ENCODE measurements at places on chromosomes 13 and 19.

DNA sequence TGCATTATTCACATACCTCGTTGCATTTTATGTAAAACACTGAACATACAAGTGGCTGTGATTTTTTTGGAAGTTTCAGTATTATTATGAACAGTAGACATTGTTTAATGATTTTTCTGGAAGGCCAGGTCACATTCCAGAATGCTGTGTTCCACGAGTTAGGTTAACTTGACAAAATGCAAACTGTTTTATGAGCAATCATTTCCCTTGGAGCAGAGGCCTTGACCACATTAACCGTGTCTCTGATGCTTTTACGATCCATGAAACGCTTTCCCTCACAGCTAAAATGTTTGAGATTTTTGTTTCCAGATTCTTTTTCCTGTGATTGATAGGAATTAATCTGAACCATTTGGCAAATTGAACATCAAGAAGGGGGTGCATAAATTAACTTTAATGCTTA, 57.8 kb downstream of the MBNL2 start:
- no peak for DNase-seq

- DNase-seq, result no peak
Measured at GRCh38 chr19:16249826-16250404, 52.2 kb downstream of the AP1M1 start.

DNA sequence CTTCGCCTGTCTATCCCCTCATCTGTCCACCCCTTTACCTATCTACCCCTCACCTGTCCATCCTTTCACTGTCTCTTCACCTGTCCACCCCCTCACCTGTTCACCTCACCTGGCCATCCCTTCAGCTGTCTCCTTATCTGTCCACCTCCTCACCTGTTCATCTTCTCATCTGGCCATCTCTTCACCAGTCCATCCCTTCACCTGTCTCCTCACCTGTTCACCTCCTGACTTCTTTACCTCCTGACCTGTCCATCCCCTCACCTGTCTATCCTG, 13.2 kb upstream of the KANK2 start:
- no peak for DNase-seq

GRCh38 chr19:7918615-7919421, 1.3 kb upstream of the SNAPC2 start:
- no peak for DNase-seq

GRCh38 chr13:112664501-112665203, 25.2 kb upstream of the ATP11A start:
- DNase-seq, result no peak

DNA sequence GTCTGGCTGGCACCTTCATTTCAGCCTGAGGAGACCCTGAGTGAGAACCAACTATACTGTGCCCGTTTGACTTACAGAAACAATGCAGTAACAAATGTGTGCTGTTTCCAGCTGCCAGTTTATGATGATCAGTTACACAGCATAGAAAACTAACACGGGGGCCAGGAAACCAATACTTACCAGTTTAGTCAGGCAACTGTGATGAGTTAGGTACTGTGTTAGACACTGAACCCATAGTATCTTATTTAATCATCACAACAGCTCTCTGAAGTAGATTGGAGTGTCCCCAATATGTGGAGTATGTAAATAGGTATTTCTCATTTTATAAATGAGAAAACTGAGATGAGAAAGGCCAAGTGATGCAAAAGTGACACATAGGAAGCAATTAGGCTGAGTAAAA, 620.9 kb upstream of the KLF12 start:
- DNase-seq, result no peak

DNA sequence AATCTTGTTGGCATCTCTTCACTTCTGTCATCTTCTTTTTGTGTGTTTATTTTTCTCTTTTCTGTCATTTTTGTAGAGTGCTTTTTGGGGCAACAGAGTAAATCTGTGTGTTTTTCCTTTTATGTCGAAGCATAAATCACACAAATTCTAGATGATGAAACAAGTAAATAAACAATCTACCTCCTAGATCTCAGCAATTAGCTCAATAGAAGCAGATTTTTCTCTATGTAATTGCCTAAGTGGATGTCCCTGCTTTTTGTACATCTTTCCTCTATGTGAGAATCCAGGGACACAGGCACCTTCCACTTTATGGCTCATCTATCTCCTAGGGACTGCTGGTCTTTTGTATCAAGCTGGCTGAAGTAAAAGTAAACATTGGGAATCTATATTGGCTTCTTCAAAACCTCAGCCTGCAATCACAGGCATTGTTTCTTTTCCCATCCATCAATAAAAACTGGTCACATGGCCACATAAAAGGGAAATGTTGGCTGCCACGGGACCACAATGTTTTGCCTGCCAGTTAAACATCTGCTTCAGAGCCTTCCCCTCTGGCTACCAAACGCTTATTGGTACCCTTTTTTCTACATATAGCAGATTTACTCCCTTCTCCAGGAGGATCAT, 323.8 kb downstream of the LMO7 start:
- no peak for DNase-seq

DNA sequence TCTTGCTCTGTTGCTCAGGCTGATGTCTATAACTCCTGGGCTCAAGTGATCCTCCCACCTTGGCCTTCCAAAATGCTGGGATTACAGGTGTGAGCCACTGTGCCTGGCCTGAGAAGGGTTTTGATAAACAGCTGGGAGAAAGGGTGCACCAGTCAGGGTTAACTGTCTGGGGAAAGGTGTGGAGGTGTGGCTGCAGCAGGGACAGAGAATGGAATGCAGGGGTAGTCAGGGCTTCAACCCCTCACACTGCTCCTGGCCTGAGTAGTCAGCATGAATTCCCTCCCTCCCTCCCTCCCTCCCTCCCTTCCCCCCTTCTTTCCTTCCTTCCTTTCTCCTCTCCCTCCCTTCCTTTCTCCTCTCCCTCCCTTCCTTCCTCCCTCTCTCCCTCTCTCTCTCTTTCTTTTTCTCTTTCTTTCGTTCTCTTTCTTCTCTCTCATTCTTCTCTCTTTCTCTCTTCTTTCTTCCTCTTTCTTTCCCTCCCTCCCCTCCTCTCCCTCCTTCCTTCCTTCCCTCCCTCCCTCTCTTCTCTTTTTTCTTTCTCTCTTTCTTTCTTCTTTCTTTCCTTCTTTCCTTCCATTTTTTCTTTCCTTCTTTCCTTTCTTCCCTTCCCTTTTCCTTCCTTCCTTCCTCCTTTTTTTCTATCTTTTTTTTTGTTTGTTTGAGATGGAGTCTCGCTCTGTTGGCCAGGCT, 16.0 kb downstream of the MYO1F start:
- DNase-seq, result no peak

- no peak for DNase-seq
Measured at GRCh38 chr13:100954430-100955305, 280.1 kb upstream of the TMTC4 start.

DNA sequence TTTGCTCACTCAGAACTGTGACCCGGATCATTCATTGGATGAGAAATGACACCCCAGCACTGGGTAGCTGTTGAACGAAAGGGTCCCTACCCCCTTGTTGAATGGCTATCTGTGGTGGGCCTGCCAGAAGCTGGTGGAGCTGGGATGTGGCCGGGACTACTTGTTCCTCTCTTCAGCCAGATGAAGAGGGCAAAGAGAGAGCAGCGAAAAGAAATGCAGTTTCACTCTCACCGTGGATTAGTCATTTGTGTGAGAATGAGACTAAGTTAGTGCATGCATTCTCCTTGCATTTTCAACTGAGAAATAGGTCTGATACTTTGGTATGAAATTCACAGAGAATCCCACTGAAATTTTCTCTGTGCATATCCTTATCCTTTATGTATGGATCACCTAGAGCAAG, 553.1 kb downstream of the IRS2 start:
- DNase-seq, result no peak

DNA sequence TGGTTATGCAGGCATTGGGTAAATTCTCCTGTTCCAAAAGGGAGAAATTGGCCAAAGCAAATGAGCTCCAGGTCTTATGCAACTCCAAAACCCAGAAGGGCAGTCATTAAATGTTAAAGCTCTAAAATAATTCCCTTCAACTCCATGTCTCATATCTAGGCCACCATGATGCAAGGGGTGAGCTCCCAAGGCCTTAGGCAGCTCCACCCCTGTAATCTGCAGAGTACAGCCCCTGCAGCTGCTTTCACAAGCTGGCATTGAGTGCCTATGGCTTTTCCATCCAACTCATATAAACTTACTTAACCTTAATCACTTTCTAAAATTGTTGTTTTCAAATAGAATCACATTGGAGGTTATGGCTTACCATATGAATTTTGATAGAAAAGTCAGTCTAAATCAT, 44.7 kb upstream of the ZNF429 start:
- DNase-seq, result no peak

GRCh38 chr19:58326501-58326913, 287 bp upstream of the ZSCAN22 start:
- no peak for DNase-seq

- no peak for DNase-seq
Measured at GRCh38 chr13:37192956-37193355, 87.5 kb upstream of the CSNK1A1L start.

Data from stimulated activated CD4-positive, alpha-beta T cell treated with anti-CD3 and anti-CD28 coated beads, TNF-alpha, amount 100 ng/mL, for 1 hour (primary cell).